ENCODE measurements at places on chromosomes 13 and 19. TPM values are rescaled to one million over a fixed set of nuclear protein-coding genes. Genes with fewer than 3 reads are reported as not detected.

The UBE2L5 gene
- 1.2 TPM for total RNA-seq

The WASF3 gene
- total RNA-seq = 25.6 TPM

GRCh38 chr19:13092606-13093235 lies 9.9 kb downstream of the LYL1 start:
- no peak for DNase-seq

DNA sequence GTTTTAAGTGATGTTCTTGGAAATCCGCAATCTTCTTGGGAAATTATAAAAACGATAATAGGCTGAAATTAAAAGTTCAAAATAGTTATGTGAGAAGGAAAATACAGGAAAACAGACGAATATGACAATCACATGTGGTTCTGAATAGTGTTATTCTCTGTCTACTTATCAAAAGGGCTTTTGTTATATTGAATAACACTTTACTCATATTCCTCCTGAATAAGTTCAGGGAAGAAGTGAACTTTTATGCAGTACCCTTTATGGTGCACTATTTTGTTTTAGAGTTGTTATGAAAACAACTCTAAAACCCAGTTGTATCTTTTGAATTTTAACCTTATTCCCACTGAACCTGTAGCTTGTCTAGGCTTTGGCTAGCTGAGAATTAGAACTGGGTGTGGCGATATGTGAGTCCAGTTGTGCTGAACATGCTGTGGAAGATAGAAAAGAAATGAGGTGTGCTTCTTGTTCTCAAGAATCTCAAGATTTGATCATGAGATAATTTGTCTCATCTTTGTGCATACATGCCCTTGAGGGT lies 384.4 kb downstream of the LMO7 start:
- DNase-seq = no peak

DNA sequence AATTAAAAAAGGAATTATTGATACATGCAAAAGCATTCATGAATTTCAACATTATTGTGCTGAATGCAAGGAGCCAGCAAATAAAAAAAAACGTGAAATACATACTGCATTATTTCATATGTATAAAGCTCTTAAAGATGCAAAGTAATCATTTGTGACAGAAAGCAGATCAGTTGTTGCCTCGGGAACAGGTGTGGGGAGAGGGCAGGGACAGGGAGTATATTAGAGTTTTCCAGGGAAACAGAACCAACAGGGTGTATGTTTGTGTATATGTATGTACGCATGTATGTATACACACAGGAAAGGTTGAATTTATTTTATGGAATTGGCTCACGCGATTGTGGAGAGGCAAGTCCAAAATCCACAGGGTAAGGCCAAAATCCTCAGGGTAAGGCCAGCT lies 502.9 kb upstream of the ARGLU1 start:
- no peak for DNase-seq

DNA sequence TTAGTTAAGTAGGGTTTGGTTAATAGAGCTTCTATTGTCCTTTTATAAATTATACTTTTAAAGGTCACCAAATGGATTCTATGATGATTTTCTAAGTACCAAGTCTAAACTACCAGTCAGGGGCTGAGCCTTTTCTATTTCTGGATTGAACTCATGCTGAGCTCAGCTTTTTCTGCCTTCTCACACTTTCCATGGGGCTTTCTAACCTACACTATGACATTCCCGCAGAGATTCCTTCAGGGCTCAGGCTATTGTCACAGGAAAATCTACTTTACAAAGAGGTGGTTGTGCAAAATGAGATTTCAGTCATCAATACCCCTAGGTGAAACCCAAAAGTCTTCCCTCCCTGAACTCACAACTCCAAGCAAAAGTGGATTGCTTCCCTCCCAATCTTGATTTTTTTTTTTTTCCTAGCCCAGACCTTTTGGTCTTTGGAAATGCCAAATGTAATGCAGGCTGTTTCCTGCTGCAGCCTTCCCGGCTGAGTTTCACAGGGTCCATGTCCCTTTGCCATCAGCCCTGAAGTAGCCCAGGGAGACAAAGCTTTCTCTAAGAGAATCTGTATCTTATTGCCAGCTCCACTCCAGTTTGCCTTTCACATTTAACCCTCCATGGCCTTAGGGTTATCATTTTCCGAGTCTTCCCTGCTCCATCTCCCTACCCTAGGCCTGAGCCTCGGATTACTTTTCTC lies 13.6 kb downstream of the C13orf42 start:
- no peak for DNase-seq

- no peak for DNase-seq
Observed at GRCh38 chr13:54574791-54575190, 1546.2 kb downstream of the OLFM4 start.

The HS6ST3 gene
- 5.0 TPM for total RNA-seq

The PLK5 gene
- not detected for total RNA-seq

- peak; percentile 91 for DNase-seq
Observed at GRCh38 chr19:47813304-47813994, 8.3 kb upstream of the CRX start.

Data from posterior vena cava (tissue), 2 donors.